ENCODE measurements at places on chromosomes 6 and 20.

DNA sequence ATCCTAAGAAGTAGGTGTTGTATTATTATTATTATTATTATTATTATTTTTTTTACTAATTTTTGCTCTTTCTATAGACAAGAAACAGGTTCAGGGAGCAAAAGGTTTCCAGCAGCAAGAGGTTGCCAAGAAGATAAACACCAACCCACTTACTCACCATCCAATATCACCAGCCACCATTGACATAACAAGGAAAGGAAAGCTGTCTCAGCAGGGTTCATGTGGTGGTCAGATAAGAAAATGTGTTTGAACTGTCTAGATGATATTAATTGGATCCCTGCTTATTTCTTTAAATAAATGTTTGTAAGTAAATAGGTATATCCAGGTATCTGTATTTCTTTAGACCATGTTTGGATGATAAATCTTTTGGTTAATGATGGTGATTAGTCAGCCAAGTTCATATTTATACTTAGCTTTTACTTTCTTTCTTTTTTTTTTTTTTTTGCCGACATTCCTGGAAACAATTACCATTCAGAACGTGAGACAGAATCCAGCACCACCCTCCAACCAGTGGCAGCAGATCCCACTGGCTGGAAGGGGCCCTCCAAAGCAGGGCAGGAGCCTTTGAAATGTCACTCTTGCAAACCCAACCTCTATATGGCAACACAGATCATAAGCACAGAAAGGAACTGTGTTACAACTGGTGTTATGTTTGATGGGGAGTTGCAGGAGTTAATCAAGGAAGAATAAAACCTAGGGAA, 139.2 kb upstream of the ECI2 start:
- DNase-seq: no peak

DNA sequence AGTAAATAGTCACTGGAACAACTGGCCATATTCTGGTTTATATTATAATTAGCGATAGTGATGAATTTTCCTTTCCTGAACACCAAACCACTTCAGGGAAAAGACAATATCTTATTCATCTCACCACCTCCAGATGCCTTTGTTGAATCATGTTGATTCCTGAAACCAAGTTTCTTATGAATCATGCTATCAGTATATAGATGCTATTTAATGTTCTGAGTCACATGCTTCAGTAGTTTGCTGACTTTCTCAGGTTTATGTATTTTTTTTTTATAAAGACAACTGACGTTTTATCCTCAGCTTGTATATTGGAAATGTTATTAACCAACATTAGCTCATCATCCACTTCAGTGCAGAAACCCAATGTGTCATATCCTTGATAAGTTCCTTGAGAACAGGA, 710.2 kb upstream of the POU3F2 start:
- no peak for DNase-seq

GRCh38 chr20:59822291-59823029, 111.0 kb downstream of the SYCP2 start:
- DNase-seq: no peak

- DNase-seq: no peak
Measured at GRCh38 chr6:121780325-121781321, 345.2 kb downstream of the GJA1 start.

DNA sequence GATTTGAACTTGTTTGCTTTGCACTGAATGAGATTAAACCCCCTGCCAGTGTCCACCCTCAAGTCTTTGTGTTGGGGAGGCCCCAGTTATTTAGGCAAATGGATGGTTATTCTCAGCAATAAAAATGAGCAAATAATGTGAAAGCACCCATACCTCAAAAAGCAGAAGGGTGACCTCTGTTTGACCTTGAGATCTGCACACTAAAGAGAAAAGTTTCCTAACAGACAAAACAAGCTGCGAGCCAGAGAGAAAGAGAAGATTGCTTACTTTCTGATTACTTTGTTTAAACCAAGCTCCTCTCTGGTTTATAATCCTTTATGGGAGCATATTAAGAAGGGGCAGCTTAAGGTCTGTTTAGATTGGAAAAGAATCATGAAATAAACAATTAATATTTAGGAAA, 30.4 kb upstream of the TRERF1 start:
- no peak for DNase-seq

DNA sequence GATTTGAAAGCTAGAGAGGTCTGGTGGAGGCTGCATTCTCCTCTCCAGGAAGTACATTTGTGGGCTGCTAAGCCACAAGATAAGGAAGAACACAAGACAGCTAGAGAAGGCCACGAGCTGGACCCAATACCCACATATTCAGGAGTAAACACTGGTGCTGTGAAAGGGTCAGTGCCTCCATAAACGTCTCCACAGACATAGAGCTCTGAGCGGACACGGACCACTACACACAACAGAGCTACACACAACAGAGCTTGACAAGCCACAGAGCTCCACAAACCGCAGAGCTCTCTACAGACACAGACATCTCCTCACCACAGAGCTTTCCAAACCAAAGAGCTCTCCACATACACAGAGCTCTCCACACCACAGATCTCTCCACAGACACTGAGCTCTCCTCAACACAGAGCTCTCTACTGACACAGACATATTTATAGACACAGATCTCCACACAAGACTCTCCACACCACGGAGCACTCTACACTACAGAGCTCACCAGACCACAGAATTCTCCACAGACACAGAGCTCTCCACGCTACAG, 51.9 kb downstream of the ERMARD start:
- no peak for DNase-seq

- no peak for DNase-seq
Measured at GRCh38 chr6:163354085-163354484, 60.4 kb upstream of the QKI start.

DNA sequence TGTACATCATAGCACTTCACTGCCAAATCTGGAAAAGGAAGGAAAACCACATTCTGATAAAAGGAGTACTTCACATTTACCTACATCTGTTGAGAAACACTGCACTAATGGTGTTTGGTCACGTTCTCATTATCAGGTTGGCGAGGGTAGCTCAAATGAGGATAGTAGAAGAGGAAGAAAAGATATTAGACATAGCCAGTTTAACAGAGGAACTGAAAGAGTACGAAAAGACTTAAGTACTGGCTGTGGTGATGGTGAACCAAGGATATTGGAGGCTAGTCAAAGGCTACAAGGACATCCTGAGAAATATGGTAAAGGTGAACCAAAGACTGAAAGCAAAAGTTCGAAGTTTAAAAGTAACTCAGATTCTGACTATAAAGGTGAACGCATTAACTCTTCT, 32.0 kb upstream of the GJA10 start:
- no peak for DNase-seq

DNA sequence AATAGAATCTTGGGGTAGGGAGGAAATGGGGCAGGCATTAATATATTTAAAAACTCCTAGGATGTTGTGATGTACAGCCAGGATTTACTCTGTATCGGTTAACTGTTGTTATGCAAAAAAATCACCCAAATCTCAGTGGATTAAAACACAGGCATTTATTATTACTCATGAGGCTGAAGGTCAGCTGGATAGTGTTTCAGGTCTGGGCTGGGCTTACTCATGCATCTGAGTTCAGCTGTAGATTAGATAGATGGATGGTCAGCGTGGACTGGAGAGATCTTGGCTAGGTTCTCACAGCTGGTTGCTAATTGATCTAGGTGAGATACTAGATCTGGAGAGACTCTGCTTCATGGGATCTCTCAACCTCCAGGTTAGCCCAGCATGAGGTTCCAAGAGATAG, 131.4 kb downstream of the BTBD3 start:
- DNase-seq: no peak

DNA sequence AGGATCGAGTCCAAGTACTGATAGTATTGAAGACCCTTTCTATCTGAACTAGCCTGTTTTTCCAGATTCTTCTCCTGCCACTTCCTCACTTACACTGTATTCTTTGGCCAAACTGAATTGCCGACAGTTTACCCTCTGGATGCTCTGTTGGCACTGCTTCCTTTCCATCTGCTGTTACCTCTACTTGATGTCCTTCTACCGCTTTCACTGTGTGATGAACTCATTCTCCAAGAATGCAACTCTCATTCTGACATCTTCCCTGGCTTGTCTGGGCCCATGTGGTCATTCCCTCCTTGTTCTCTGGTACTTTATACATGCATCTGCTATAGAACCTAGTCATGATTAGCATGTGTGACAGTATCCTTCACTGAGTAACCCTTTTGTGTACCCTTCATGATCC, 16.3 kb downstream of the RPRD1B start:
- DNase-seq: no peak

GRCh38 chr6:131015630-131016263, 47.3 kb downstream of the EPB41L2 start:
- no peak for DNase-seq

- DNase-seq: no peak
Measured at GRCh38 chr20:23367770-23368169, 5.8 kb downstream of the GZF1 start.

GRCh38 chr6:7773322-7773721, 47.4 kb downstream of the BMP6 start:
- no peak for DNase-seq

- DNase-seq: no peak
Measured at GRCh38 chr6:157454762-157455714, 74.0 kb downstream of the ZDHHC14 start.

DNA sequence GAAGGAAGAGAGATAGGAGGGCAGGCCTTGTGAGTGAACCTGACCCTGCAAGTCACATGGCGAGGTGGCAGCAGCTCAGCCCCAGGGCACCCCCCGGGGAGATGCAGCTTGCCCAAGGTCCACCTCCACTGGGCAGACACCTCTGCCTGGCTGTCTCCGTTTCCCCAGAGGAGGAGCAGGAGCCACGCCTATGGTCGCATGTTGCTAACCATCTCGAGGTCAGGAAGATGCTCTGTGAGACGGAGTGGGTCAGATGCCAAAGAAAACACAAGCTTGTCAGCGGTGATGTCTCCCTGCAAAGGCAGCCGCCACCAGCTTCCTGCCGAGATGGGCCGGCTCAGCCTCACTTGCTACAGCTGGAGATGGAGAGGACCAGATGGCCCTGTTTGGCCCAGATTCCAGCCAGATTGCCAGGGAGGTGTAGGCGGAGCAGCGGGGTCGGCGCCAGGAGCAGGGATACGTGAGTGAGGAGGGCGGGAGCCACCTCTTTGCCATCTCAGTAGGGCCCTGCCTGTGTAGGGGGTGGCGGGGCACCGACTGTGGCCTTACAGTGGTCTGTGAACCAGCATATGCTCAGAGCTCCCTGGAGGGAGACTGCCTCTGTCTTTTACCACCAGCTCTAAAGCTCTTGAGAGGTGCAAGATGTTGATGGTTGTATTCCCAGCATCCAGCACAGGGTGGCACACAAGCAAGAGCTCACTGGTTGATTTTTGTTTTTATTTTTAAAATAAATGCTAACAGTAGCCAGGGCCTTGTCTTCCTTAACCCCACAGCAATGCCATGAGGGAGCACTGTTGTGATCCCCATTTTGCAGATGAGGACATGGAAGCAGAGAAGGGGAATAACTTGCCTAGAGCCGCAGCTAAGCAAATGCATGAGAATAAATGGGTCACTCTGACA, 42.9 kb upstream of the FAM83D start:
- no peak for DNase-seq

GRCh38 chr6:18741741-18742140, 354.6 kb downstream of the RNF144B start:
- no peak for DNase-seq

- peak; percentile 73 for DNase-seq
Measured at GRCh38 chr20:62382306-62383198, 4.4 kb upstream of the RPS21 start.

DNA sequence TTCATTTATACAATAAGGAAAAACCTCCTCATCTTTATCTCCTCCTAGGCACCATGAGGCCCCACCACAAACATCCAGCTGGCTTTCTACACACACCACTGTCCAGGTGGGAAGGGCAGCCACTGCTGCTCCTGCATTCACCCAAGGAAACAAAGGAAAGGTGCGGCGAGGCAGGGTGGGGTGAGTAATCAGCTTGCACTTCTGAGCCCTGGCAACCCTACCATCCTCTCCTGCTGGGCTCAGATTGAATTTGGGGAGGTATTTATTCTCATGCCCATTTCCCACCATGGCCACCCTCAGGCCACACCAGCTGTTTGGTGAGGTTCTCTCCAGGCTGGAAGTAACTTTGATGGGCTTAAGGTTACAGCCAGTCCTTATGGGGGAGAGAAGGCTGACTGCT, 31.2 kb upstream of the SPDEF start:
- no peak for DNase-seq

DNA sequence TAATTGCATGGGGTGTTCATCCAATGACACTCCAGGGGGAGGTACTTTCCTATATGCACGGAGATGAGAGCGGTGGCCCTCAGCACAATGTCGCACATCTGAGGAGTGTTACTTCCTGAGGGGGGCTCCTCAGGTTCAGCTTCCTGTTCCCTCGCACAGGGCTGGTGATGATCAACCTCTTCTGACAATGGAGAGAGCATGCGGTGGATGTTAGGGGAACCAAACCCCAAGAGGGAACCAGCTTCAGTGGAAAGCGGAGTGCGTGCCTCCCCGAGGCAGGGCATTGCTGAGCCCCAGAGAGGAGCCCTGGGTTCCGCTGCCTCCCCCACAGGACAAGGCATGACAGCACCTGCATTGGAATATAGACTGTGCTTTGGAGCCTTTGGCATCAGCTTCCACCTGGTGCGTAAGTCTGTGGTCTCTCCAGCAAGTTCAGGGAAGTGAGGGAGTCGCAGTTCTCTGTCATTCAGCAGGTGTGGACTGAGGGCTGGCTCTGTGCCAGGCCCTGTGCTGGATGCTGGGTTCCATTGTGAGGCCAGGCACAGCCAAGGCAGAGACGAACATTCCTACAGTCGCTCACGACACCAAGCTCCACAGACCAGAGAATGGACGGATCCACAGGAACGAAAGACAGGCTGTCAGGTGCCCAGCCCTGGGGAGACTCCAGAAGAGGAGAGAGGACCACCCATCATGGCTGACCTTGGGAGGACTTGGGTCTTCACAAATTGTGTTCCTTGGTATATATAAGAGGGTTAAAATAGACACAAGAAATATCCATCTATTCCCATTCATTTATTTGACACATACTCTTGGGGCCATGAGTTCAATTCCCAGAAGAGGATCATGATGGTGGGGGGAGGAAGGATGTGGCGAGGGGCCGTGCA, 3.9 kb upstream of the ZNF831 start:
- DNase-seq: peak; percentile 75

- no peak for DNase-seq
Measured at GRCh38 chr6:41679696-41680095, 41.4 kb downstream of the MDFI start.

- DNase-seq: no peak
Measured at GRCh38 chr6:12955956-12956355, 239.4 kb downstream of the PHACTR1 start.

DNA sequence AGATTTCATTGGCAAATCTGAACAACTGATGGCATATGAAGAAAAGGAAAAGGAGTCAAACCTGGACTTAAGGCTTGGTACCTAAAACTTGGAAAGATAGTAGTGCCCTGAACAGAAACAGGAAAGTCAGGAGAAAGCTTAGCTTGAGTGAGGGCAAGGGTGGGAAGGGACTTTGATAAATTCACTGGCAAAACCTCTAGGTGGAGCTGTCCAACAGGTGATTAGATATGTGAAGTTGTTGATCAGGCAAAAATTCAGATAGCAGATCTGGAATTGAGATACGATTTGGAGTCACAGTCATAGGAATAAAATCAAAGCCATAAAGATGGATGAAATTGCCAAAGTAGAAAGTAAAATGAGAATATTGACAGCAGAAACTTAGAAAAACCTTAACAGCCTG, 16.1 kb upstream of the ZNF292 start:
- peak; percentile 26 for DNase-seq

- no peak for DNase-seq
Measured at GRCh38 chr6:1700278-1700967, 90.7 kb downstream of the FOXC1 start.

Data from T follicular helper cell (primary cell).